ENCODE measurements at places on chromosomes 5 and 9.

DNA sequence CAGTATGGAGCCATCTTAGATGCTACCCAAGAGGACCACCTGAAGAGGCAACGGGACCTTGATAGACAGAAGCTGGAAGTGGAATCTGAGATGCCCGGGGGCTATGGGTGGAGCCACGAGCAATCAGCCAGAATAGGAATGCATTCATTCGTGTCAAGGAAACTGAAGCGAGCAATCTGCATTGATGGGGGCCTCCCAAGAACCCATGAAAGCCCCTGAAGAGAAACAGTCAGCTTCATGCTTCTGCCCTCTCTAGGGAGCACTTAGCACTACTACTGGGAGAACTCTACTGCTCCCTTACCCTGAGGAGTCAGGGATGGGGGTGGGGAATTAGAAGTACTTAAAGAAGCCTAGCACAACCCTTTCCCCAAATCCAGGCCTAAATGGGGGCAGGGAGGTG lies 51.9 kb upstream of the TCERG1 start:
- no peak for DNase-seq

- DNase-seq = no peak
Observed at GRCh38 chr5:151949701-151950308, 25.2 kb upstream of the GLRA1 start.

DNA sequence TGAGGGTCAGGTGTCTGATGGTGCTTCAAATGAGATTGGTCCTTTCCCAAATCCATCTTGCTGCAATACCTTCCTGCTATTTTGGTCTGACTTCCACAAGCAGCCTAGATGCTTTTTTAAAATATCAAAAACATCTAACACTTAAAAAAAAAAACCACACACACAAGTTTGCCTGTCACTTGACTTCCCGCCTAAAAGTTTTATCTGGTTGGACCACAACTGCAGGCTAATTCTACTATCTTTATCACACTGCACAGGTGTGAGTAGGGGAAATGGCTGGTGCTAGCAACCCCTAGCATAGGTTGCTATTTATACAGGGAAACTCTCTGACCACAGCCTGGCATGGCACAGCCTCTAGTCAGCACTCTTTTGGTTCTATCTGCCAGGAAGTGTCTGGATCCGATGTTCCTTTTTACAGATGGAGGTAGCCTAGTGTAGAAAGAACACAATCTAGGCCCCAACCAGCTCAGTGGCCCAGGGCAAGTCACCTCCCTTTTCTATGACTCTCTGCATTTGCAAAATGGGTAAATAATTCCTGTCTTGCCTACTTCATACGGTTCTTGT lies at the start of gene HEMGN:
TSS of gene HEMGN (minus strand) at position 92 of the 564 bp plus-strand sequence. CDS start at position 56, 36 bp downstream.
- DNase-seq = no peak

DNA sequence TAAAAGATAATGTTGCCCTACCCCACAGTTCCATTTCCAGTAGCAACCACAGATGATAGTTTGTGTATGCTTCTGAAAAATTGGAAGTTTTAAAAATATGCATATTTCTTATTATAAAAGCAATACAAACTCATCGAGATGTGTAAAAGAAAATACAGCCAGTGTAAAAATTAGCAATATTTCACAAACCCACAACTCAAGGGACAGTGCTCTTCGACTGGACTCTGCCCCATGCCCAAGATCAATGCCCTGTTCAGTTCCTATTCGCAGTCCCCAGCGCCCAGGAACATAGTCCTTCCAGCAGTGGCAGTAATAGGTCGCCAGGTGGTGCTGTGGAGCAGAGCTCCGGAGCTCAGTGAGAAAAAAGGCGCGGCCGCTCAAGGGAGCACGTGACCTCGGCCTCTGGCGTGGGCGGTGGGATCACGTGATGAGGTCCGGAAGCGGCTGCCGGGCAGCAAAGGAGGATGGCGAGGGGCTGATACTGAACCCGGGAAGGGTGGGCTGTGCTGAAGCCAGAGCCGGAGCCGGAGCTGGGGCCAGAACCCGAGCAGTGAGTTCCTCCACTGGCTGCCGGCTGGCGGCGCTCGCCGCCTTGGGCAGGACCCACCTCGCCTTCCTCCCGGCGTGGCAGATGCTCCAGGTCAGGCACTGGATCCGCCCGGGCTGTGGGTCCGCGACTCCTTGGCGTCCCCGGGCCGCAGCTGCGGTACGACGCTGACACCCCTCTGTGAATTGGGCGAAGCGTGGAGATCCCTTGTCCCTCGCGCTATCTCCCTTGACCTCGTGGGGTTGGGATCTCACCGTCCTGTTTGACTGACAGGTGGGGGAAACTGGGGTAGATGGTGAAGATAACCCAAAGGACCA lies at the start of gene SLC36A1:
TSS of gene SLC36A1 (plus strand) at position 430 of the 864 bp plus-strand sequence. CDS start 11,190 bp downstream, outside the sequence.
- DNase-seq = peak; percentile 93

GRCh38 chr5:67025457-67025856 lies 171.1 kb downstream of the CD180 start:
- DNase-seq = no peak

- DNase-seq = no peak
Observed at GRCh38 chr5:128684961-128685360, 146.9 kb upstream of the FBN2 start.

- no peak for DNase-seq
Observed at GRCh38 chr9:116267021-116267420, 113.4 kb downstream of the PAPPA start.

DNA sequence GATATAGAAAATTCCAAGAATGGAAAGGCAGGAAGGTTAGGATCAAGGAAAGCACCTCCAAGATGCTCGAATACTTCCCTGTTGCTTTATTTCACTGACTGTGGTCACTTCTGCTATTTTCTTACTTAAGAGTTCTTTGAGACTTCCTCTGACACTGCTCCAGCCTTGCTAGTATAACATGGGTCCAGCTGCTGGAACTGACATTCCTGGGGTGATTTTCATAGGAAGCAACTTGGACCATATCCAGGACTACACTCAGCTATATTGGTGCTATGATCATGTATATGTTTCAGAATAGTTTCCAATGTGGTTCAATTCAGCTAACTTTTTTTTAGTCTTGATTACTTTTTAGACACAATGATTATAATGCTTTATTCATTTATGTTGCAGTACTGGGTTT lies 81.6 kb upstream of the CKMT2 start:
- DNase-seq = no peak

All from GM13976 (cell line).